NAMALWA (cell line): ENCODE measurements at places on chromosomes 12 and 14.

GRCh38 chr12:69648476-69648875 lies 37.8 kb upstream of the LRRC10 start:
- DNase-seq = no peak

- no peak for DNase-seq
Measured at GRCh38 chr14:19917955-19918518, 2.4 kb upstream of the OR4K5 start.

DNA sequence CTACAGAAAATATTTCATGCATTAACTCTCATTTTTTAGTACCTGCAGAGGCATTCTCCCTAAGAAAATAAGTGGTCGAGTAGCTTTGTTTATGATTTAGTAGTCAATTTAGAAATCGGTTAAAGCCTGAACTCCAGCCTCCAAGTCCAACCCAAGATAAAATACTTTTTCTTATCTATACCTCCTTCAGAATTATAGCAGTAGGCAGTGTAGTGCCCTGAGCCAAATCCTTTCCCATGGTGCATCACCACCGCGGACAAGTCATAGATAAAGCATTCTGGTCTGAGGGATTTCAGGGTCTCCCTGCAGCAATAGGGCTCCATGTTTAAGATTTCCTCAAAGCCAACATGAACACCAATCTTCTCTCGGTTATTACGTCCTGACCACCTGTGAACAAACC lies 30.5 kb downstream of the USP44 start:
- no peak for DNase-seq

DNA sequence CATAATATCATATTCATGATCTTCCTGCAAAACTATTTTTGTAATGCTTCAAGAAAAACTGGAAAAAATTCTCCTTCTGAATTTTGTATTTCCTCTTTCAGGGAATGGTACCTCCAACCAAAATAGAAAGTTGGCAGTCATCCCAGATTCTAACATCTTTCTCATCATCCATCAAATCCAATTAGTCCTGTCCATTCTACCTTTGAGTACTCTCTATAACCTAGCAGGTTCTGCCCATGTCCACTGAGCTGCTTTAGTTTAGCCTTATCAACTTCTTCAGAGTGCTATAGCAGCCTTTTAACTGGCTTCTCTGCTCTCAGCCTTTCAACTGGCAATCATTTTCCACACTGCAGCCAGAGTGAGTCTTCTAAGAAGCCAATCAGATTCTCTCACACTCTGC lies 236.2 kb downstream of the AKAP6 start:
- no peak for DNase-seq

DNA sequence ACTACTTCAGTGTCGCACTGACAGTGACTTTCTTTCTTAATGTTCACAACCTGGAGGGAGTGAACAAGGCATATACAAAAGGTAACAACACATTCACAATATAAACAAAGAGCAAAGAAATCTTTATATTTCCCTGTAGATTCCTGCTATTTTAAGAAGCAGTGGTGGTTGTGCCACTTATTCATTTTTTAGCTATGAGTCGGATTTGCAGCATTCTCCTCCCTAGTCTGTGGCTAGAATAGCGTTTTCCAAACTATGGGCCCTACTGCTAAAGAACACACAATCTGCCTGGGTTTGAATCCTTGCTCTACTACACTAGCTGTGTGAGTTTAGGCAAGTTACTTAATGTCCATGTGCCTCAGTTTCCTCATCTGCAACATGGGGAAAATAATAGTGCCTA lies 18.6 kb upstream of the MDM1 start:
- no peak for DNase-seq

DNA sequence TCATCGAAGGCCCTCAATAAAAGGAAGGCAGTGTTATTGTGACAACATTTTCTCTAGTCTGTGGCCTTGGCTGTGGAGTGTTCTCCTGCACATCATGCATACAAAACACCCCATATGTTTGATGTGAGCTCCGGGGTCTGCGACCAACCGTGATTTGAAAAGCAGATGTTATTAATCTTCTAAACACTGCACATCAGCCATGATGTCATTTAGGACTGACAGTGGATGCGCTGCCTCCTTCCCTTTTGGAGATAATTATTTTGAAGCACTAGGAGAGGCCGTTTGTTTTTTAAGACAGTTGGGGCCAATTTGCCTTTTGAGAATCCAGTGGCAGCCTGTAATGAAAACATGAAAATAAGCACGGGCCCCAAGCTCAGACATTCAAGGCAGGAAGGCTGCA lies 1041.6 kb downstream of the BCL11B start:
- DNase-seq = no peak

GRCh38 chr14:23725980-23726710 lies 90.0 kb downstream of the DHRS2 start:
- no peak for DNase-seq

DNA sequence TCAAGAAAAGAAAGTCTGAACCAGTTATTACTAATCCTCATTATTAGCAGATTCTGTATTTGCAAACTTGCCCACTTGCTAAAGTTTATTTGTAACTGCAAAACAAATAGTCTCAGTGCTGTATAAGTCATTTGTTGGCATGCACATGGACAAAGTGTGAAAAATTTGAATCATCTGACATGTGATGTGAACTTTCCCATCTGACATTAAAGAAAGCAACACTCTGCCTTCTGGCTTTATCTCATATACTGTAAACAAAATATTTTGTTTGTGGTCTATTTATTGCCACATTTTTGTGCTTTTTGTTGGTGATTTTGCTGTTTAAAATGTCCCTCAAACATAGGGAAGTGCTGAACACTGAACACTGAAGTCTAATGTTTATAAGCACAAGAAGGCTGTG lies 513.8 kb downstream of the RPL10L start:
- no peak for DNase-seq

DNA sequence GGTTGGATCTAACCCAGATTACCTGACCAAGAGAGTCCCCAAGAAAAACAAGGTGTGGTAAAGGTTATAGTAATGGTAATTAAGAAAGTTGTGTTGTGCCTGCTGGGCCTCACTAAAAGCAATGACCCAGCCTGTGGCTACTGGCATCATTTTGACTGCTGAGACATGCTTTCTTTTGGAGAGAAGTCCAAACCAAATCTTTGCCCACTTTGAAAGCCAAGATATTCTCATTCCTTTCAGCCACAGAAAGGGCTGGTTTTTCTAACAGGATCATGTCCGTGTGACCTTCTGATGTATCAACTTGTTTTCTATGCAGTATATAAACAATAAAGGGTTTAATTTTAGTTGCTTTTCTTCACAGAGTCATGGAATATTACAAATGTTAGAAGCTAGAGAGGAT lies 388.6 kb downstream of the RAD51B start:
- no peak for DNase-seq

DNA sequence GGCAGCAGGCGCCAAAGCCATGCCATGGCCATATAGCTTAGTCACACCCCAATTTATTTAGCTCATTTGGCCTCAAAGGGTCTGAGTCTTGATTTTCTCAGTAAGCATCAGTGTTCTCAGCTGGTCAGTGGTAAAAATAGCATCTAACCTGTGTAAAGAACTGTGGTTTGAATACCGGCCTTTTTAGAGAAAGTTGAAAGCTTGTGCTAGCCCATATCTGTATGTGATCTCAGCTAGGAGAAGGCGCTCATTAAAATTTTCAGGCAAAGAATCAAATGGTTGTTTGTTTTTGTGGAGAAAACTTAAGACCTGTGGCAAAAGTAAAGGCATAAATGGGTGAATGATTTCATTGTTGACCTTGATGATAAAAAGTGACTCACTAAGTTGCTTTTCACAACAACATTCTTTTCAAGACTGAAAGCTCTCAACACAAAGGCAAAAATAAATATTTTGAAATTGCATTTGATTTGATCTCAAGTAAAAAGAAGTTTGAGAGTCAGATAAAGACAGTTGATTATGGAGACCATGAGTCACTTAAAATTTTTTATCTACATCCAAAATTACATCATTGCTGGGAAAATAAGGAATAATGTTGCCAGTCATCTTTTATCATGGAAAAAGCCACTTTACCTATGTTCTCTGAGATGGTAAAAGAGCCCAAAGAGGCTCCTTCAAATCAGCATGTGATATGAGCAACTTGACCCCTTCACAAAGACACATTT lies 128.5 kb upstream of the RGS6 start:
- no peak for DNase-seq

GRCh38 chr12:55744340-55745030 lies 1.6 kb downstream of the GDF11 start:
- no peak for DNase-seq

DNA sequence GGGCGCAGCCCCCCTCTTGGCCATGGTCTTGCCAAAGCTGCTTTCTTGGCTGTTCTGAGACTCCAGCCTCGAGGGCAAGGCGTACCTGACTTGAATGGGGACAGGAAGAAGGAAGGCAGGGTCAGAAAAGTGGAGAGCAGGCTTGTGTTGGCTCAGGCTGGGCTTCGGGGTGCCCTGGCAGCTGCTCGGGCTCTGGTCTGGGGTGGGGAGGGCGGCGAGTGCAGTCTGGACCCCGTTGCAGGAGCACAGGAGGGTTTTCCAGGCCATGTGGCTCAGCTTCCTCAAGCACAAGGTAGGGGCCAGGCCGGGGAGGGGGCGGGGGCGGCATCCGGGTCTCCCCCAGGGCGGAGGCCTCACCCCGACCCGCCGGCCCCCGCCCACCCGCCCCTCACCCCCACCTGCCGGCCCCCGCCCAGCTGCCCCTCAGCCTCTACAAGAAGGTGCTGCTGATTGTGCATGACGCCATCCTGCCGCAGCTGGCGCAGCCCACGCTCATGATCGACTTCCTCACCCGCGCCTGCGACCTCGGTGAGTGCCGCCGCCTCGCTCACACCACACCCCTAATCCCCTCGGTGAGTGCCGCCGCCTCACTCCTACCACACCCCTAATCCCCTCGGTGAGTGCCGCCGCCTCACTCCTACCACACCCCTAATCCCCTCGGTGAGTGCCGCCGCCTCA lies 4.2 kb downstream of the NOC4L start:
- DNase-seq = no peak

DNA sequence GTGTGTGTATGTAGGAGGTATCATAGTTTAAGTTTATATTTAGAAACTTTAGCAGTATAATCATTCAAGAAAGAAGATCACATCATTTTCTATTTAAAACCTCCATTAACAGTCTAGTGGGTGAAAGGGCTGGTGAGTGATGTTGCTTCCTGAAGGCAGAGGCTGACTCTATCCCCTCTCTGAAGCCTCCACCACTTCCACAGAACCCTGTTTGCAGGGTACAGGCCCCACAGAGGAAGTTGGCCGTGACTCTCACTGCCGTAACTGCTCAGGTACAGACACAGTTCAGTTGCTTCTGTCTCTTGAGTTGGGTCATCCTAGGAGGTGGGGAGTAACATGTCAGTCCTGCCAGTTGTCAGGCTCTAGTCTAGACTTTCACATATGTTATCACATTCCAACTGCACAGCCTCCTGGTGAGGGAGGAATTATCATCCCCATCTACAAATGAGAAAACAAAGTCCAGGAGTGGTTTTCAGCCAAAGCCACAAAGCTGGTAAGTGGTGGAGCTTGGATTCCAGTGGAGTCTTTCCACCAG lies 31.5 kb downstream of the CFL2 start:
- DNase-seq = no peak

DNA sequence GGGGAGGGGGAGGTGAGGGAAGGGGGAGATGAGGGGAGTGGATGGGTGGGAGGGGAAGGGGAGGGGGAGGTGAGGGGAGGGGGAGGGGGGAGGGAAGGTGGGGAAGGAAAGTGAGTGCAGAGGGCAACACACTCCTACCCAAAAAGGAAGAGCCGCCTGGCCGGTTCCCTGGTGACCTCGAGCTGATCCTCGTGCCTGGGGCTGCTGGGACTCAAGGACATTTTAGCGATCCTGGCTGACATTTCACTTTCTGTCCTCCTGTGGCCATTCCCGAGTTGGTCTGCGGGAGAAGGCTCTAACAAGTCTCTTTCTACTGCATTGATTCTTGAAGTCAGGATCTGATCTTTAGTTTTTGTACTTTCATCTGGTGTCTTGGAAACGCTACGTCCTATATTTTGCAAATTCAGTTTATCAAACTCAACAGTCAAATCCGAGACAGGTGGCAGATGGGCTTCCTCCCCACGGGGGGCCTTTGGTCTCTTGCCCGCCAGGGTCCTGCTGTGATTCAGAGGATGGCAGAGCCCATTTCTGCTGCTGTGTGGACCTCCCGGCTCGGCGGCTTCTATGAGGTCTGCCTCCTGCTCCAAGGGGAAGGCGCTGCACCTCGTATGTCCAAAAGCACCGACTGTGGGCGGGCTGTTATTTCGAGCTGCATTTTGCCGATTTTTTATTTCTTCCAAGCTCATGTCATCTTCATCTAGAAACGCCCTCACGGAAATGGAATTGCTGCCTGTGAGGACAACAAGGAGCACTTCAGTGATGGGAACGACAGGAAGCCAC lies 19.1 kb downstream of the PGAM5 start:
- DNase-seq = no peak

DNA sequence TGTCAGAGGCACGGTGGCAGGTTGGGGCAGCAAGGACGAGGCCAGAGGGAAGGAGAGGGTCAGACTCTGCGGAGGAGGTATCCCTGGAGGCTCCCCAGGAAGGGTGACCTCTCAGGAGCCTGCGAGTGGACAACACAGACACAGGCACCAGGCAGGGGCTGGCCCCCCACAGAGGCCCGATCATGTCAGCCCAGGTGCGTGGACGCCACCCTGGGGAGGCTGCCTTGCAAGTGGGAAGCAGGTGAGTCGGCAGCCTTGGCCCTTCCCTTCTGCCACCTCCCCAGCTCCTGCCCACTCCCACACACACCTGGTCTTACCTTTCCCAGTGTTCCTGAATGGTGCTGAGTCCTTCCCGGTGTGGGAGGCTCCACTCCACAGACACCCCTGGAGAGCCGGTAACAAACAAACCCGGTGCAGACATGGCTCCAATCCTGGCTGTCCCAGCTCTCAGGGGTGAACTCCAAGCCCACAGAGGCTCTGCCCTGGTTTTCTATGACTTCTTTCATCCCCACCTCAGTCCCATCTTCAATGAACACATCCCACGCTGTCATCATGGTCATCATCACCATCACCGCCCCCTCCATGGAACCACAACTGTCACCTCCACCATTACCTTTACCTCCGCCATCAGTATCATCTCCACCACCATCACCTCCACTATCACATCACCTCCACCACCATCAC lies 5.2 kb downstream of the ZBTB42 start:
- DNase-seq = no peak

GRCh38 chr12:78028426-78028825 lies 197.7 kb downstream of the NAV3 start:
- DNase-seq = no peak

- no peak for DNase-seq
Measured at GRCh38 chr12:25194722-25195055, 271 bp downstream of the DNAI7 start.

DNA sequence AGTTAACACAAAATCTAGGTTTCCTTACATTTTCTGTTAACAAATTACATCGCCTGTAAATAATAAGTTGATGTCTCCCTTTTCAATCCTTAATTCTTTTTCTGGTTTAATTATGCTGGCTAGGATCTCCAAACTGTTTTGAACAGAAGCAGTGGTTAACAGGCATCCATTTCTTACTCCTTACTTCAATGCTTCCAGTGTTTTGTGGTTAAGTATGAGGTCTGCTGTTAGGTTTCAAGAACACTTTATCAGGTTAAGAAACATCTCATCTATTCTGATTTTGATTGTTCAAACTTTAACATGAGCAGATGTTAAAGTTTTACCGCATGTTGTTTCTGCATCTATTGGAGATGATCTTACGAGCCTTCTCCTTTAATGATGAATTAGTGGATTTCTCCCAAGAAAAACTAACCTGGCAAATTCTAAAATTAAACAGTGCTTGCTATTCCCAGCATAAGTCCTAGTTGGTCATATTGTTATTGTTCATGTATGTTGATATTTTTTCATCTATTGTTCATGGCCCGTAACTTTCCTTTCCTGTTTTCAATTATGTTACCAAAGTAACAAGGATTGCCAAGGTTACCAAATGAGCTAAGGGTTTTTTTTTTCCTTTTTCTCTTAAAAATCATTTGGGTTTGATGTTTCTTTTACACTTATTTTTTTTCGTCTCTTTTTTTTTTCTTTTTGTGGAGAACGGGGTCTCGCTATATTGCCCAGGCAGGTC lies 33.4 kb downstream of the POLE start:
- no peak for DNase-seq
